ENCODE measurements at places on chromosomes 2 and 18.

DNA sequence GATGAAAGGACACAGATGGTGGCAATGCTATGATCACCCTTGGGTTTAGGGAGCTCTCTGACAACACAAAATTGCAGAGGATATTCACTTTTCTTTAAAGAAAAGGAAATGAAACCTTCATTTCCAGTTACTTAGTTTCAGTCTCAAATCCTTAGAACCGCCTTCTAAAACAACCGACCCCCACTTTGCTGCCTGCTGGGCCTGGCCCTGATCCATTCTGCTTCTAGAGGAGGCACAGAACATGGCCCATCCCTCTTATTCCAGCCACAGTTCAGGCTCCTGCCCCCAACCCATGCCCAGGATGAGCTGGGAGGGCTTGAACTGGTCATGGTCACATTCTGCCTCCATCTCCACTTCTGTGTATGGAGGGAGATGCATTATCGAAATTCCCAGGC is 311.6 kb downstream of the EN1 start:
- no peak for DNase-seq

DNA sequence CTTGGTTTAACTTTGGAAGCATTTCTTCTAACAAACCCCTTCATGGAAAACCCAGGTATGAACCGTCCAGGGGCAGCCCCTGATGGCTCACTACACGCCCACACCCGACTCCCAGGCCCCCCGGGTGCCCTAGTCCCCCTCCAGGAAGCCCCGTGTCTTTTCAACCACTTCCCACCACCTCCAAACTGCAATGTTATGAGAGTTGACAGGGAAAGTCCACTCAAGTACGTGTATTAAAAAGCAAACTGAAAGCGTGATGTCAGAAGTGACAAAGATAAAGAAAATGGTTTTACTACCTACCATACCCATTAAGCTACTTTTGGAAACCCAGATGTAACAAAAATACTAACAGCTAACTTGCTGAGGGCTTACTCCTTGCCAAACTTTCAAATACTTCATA is 51.5 kb downstream of the L3MBTL4 start:
- DNase-seq = no peak

DNA sequence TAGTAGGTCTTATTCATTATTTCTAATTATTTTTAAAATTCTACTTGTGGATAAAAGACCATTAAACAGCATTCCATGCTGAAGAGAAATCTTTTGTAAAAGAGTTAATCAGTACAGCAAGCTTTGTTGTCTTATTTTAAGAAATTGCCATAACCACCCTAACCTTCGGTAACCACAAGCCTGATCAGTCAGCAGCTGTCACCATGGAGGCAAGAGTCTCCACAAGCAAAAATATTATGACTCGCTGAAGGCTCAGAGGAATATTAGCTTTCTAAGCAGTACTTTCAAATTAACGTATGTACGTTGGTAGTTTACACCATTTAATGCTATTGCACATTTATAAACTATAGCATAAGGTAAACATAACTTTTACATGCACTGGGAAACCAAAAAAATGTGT is 650.5 kb upstream of the LINC00305 start:
- no peak for DNase-seq

DNA sequence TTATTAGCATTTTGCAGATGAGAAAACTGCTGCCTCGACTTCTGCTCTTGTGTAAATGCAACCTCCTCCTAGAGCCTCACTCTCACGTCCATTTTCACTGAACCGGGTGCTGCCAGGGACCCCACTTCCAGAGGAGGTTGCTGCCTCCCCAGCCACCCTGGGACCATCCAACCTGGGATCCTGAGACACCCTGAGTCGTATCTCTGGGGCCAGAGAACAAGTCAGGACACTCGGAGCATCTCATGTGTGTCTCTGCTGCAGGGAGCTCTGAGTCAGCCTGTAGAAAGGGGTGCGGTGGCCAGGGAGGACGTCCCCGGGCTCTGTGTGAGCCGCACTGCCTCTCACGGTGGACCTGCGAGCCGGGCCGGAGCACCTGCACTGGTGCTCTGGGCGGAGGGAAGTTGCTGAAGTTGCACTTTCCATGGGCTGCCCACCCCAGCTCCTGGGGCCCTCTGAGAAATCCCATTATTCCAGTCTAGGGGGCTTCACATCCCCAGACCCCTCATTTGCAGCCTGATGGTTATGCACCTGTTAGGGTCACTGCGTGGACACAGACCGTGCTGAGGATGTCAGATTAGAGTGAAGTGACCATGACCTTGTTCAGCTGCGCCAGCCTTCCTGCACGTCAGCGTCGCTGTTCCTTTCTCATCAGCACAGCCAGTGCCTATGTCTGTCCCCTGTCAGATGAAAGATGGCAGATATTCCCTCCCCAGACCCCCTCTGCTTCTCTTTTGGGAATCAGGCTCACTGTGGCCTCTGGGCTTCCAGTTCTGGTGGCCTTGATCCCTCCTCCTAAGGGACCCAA is 230.4 kb downstream of the KLHL29 start:
- DNase-seq = no peak

DNA sequence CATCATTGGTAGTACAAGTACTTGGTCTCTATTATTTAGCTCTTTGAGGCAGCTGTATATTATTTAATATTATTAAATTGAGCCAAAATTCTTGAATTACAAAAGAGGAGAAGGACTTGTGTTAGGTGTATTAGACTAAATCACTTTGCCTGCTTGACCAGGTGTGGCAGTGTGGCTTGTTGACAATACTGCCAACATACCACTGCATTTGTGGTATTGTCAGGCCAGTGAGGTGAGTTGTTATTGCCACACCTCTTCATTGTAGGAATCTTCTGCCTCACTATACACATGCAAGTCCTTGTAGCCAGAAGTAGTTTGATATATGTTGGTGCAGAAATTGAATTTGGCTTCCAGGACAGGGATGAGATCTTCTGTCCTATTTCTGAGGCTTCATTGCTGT is 40.5 kb downstream of the CYP20A1 start:
- DNase-seq = no peak

GRCh38 chr2:215358312-215358845 is 46.5 kb downstream of the ATIC start:
- no peak for DNase-seq

DNA sequence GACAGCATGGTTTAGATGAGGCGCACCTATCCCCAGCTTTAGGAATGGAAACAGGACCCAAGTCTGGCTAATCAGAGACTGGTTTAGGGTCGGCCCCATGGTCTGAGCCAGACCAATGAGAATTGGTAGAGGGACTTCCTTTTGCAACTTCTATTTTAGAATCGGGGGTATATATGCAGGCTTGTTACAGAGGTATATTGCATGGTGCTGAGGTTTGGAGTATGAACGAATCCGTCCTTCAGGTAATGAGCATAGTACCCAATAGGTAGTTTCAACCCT is 1.5 kb upstream of the BOLA3 start:
- DNase-seq = no peak

- no peak for DNase-seq
Measured at GRCh38 chr18:31439807-31440325, 7.7 kb upstream of the DSG3 start.

GRCh38 chr2:179211355-179211754 is 53.3 kb downstream of the SESTD1 start:
- no peak for DNase-seq

DNA sequence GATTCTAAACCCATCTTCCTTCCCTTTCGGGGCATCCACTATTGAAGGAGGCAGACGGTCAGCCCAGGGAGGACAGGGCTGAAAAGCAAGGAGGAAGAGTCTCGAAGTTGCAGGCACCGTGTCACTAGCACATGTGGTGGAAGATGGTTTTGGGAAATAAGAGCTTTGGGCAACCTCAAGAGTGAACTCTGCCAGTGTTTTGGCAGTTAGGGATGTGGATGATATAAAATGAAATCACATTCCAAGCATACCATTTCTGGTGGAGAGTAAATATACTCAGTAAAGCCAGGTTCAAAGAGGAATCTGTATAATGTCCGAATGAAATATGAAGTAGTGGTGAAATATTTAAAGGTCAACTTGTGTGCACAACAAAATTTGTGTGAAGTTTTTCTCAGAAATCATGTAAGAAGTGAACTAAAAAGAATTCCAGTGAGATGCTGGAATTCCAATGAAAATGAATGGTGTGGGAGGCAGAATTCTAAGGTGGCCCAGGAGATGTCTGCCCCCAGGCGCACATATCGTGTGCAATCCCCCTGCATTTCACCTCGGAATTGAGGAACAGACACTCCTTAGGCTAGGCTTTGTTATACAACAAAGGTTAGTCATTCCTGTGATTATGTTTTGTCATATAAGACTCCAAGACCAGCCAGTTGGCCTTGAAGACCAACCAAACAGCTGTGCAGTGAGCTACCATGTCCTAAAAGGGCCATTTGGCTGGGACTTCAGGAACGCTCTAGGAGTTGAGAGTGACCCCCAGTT is 147.1 kb downstream of the SH3BP4 start:
- DNase-seq = no peak

DNA sequence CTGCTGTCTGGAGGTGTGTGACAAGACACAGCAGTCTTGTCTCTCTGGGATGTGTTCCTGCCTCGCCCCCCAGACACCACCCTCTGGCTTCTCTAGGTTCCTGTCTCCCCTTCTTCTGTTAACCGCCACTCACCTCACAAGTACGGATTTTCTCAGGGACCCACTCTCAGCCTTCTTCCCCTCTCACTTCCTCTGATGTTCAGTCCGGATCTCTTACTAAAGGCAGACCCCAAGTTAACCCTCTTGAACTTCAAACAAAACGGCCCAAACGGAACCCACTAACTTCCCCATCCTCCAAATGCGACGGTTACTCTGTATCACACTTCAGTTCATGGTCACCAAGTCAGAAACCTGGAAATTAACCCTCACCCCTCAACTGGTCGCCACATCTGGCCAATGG is 32.0 kb downstream of the B4GALT6 start:
- DNase-seq = no peak

- no peak for DNase-seq
Measured at GRCh38 chr2:206918263-206918662, 21.1 kb upstream of the CPO start.

DNA sequence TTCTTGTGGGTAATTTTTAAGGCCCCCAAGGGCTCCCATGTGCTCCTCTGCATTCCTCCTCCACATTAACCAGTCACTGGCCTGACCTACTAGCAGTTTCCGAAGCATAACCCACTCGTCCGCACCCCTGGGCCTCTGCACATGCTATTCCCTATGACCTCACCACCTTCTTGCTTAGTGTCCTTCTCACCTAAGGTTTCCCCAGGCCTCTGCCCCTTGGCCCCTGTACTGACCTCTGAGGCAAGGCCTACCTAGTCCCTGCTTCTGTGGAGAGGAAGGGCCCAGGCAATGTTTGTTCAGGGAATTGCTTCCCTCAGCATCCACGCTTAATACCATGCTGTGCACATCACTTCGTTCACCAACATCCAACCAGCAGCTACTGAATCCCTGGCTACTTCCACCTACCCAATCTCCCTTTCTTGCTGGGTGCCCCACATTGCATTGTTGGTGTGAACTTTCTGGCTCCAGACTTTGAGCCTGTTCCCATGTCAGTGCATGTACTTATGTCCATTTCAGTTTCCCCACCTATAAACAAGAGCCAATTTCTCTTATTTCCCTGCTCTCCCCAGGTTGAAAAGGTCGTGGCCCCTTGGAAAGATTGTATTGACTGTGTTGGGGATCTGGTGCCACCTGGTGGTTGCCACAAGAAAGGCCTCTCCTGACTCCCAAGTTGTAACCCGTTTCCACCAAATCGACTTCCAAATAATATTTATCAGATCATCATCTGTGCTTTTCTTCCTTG is 19.2 kb upstream of the TMEM177 start:
- DNase-seq = no peak

DNA sequence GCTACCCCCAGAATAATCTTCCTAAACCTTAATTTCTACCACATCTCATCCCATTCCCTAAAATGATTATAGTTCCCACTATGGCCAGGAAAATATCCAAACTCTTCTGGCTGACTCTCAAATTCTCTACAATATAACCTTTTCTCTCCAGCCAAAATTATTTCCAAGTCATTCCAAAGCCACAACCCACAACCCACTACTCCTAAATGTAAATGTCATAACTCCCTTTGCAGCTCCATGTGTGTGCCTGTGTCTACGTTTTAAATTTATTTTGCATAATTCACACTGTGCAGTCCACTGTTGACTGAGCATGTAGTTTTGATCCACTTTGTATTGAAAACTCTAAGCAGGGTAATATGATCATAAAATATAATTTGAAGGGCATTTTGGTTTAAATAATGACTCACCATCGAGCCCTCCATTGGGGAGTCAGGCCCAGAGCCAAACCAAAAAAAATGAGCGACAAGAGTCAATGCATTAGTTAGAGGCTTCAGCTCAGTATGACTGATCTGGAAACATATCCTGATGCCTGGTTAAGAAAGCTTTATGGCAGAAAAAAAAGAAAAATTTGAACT is 171.0 kb downstream of the AFF3 start:
- no peak for DNase-seq

- DNase-seq = no peak
Measured at GRCh38 chr2:206255003-206255402, 19.5 kb upstream of the ZDBF2 start.

DNA sequence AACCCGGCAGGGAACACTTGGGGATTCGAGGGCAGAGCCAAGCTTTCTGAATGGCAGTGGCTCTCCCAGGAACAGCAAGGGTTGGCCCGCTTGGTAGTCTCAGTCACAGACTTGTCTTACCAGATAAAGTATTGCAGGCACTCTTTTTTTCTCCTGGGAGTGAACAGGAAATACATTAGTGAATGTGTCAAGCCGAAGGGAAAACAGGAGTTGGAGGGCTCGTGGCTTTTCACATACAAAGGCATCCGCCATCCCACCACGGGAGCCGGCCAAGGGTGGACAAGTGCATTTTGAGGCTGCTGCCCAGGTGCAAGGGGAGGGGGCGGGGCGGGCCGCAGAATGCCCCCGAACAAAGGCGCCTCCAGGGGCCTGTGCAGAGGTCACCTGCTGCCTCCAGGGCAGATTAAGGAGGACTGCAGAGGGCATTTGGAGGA is 163.3 kb upstream of the SIX3 start:
- DNase-seq = no peak

- no peak for DNase-seq
Measured at GRCh38 chr2:104233591-104233990, 620.3 kb upstream of the POU3F3 start.

DNA sequence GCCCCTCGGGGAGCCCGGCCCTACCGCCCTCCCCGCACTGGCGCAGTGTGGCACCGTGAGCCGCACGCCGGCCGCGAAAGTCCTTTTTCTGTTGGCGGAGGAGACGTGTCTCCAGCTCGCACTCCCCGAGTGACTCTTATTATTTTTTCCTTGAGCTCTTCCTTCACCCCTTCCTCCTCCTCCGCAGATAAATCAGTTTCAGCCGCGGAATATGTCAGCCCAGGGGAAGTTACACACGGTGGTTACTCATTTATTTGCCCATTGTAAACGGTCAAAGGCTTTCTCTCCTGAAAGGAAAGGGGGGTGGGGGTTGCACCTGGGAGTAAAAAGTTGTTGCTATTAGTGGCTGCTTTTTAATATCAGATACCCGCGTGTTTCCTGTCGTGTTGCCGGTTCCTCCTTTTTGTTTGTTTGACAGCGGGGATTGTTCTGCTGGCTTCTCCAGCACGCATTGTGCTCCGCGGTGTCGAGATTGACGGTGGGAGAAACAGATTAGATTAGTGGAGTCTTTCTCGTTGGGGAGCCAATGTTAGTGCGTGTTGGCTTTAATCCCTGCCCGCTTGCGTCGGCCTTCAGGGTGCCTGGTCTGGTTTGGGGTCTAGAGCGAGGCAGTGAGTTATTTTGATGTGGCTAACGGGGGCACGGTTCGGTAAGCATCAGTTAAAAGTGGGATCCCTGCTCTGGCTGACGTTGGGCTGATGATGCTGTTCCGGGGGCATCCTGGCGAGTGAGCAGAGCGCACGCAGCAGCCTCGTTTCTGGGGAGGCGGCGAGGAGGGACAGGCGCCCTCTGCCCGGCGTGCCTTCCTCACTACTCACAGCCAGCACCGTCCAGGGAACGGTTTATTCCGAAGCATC is 1.6 kb downstream of the CRIM1 start:
- no peak for DNase-seq

Measured in AG04450 (cell line).